Stimulated activated CD8-positive, alpha-beta memory T cell treated with anti-CD3 and anti-CD28 coated beads, Interleukin-7, amount 100 ng/mL, for 4 hours (primary cell): ENCODE measurements at places on chromosomes 3 and 15.
A peak's percentile ranks its signal among the peaks of the same experiment; 100 is the strongest.

DNA sequence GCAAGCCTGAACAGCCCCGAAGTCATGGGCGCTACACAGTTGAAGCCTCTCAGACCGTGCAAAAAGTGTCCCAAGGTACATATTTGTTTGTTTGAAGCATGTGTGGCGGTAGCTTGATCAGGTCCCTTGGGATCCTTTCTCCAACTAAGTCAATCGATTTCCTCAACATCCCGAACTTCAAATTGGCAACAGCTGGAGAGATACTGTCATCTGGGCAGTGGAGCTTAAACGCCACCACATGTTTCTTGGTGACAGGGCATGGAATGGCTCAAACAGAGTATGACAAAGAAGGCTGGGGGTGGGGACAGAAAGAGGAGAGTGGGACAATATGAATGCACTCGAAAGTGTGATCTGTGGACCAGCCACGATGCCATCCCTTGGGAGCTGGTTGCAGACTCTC lies 84.9 kb upstream of the PSMD6 start:
- DNase-seq, result no peak

DNA sequence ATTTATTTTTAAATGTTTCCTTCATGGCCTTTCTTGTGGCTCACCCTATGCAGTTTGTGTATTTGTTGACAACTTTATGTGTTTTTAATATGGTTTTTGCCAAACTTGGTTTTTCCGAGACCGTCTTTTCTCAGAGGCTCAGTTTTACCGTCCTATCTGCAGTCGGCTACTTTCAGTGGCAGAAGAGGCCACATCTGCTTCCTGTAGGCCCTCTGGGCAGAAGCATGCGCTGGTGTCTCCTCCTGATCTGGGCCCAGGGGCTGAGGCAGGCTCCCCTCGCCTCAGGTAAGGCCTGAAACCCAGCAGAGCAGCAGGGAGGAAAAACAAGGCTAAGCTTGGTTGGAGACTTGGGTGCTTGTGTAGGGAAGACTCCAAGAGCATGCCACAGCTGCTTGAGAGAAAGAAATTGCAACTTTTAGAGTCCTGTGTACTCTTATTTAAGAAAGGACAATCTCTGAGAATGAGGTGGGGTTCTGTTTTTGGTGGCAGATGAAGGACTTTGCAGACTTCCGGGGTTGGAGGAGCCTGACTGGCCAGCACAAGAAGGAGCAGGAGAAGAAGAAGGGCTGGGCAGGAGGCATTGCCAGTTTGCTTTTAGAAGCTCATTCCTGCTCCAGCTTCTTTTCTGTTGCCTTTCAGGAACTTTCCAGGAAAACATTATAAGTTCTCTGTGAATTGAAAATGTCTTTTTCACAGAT lies at the start of gene TIGIT:
Gene TIGIT (plus strand): TSS at position 191 of the 698 bp plus-strand sequence. CDS start 34 bp downstream, at position 225.
- DNase-seq, result no peak

DNA sequence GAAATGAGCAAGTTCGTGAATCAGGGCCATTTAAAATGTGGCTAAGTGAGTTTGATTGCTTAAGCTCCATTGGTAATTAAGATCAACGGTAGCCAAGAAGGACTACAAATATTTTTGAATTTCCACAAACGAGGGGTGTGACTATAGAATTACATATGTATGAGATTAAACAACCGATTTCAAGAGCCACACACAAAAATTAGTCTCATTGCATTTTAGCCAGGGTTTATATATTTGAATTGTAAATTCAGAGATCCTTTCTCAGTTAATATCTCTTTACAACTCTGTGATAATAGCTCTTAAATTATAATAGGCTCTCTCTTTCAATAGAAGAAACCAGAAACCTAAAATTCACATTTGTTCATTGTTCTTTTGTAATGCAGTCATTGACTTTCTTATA lies 325.6 kb upstream of the ICE2 start:
- DNase-seq, result no peak

DNA sequence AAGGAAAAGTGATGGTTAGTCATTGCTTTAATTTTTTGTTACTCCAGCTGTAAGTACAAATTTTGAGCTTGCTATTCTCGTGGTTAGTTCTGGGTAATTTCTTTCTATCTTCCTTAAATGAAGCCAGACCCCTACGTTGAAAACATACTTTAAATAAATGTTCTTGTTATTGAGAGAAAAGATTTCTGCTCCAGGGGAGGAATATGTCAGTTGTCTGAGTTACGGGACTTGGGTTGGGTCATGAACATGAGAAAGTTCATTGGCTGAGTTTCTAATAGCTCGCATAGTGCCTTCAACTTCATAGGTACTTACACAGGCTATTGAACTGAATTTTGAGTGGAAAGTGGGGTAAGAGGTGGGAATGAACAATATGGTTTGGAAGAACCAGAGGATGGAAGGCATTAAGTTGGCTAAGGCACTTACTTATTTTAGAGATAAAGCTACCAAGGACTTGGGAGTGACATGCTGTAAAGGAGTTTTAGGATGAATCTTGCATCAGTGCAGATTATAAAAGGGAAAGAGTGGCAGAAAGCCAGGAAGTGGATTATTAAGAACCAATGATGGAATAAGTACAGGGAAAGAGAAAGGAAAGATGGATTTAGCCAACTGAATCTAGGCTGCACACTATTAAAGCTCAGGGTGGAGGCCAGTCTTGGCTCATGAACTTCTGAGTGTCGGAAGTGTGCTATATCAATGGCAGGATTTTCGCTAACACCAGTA lies 1.4 kb downstream of the RPSA start:
- no peak for DNase-seq

DNA sequence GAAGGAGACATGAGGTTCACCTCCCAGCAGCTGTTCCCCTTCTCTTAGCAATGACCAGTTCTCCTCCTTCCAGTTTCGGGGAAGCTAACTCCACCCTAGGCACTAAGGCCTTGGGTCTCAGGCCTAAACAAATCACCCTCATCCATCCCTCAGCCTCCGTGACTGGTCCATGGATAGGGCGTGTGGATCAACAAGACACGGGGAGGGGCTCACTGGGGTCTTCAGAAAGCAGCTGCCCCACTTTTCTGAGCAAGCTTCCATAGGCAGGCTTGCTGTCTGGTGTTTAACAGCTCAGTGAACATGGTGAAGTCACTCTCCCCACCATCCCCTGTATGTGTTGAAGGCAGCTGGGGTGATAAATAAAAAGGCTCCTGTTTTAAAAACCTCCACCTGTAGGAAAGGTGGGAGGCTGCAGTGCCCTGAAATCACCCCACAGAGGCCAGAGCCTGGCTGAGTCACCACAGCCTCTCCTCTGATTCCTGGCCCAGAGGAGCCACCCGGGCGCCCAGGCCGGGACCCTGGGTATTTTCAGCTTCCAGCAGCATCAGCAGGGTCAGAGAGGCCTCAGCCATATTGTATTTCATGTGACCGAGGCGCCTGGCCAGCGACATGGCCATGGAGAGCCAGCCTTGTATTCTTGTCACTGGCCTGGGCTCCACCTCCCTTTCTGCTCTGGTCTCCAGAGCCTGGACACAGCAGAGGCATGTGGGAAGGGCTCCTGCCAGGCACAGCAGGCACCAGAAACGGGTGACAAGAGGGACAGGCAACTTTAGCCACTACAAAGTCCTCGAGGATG lies 60.3 kb upstream of the HERC1 start:
- DNase-seq, result no peak

- DNase-seq, result peak; percentile 31
Measured at GRCh38 chr3:38031022-38031994, 1.9 kb upstream of the PLCD1 start.

GRCh38 chr3:189121092-189121491 lies 50.7 kb upstream of the TPRG1 start:
- DNase-seq, result no peak

DNA sequence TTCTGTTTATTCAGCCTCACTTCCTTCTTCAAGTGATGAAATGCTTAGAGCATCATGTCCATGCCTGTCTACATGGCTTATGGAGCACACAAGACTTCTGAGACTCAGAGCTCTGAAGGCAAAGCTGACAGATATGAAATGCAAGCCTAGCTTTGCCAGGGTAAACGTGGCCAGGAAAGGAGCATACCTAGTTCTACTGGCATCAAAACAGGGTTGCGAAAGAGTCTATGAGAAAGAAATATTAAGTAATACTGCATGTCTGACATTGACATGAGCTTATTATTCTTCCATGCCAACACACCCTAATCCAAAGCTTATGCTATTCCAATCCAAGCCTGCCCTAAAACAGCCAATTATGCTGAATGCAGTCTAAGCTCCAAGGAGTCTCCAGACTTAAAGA lies 391.5 kb downstream of the ERC2 start:
- DNase-seq, result no peak

DNA sequence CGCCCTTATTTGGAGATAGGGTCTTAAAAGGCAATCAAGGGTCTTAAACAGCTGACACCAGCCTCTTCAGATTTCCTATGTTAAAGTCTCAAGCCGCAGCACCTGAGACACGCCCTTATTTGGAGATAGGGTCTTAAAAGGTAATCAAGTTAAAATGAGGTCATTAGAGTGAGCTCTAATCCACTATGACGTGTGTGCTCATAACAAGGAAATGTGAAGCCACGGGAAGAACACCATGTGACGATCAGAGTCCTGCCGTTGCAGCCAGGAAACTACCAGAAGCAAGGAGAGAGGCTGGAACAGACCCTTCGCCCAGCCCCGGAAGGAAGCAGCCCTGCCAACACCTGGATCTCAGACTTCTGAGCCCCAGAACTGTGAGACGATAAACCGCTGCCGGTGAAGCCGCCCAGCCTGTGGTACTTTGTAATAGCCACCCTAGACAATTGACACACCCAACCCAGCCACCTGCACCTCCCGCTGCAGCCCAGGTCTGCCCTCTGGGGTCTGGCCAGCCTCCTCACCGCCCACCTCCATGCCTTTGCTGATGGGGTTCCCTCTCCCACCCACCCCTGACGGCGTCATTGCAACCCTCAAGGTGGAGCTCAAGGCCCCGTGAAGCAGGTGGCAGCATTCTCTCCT lies 137.9 kb downstream of the MEGF11 start:
- no peak for DNase-seq

DNA sequence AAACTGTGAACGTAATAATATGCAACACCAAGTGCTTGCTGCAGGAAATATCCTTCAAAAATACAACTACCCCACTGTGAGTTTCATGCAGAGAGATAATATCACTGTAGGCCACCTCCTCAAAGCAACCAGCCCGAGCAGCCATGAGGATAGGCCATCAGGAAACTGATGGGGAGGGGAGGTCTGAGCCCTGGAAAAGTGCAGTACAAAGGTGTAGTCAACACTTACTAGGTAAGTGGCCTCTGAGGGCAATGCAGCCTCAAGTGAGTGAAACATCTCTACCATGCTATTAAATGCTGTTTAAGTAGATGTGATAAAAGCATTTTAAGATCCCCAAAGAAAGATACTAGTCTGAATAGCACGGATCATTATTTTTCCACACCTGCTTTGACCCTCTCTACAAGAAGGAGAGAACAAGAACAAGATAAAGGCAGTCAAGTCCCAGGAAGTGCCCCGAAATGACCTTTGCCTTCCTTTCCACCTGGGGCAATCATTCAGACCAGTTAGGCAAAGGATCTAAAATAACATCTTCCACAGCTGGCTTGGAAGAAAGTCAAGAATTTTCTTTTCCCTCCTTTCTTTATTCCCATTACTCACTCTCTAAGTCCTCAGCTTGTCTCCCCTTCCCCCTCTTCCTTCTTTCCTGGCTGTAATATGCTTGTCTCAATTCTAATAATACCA lies 62.8 kb downstream of the FMN1 start:
- DNase-seq, result no peak

DNA sequence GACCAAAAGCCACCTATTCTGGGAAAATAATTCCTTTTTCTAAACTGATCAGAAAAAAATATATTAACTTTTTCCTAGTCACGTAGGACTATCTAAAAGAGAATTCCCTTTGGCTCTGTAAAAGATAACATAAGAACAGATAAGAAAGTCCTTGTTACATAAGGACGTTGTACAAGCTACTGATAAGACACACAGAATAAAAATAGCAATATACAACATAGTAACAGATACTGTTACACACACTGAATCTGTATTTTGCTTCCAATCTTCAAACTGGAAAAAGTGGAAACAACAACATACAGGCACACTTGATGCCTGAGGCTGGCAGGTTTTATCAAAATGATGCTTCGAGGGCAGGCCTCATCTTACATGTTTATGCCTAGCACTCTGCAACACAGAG lies 59.8 kb downstream of the SNX4 start:
- no peak for DNase-seq

- DNase-seq, result peak; percentile 62
Measured at GRCh38 chr15:75647370-75648155, at the start of gene SNX33. TSS of gene SNX33 (plus strand) at chr15:75647912. CDS start at chr15:75649103, 1,191 bp downstream.

DNA sequence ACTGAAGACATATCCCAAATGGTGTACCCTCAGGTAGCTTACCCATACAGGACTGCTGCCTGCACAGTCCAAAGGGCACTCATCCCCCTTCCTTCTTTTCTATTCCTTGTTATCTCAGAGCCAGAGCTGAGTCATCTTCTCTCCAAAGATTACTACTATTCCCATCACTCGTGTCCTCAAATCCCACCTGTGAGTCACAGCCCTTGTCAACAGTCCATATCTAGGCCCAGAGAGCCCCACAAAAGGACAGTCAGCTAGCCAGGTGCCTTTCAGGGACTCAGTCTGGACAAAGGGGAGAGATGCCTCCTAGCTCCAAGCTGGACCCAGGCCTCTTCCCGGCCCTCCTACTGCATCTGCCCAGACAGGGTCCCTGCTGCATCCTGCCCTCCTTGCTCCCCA lies 11.0 kb downstream of the PARP16 start:
- DNase-seq, result no peak

GRCh38 chr15:66982816-66983215 lies 82.6 kb upstream of the SMAD3 start:
- no peak for DNase-seq

DNA sequence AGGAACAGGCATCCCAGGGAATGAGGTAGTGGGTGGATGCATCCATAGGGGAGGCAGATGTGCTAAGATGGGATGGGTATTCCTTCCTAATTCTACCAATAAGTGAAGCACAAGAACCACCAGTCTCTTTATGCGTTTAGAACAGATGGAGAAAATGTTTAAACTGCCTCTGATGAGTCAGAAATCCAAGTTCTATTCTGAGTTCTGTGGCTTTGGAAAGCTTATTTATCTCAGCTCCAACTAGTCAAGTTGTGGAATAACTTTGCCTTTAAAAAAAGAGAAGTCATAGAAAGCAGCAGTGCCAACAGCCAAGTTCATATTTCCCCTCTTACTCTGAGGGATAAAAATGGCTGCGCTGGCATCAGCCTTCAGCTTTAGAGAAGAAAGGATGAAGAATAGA lies 761.7 kb downstream of the IGSF11 start:
- no peak for DNase-seq

DNA sequence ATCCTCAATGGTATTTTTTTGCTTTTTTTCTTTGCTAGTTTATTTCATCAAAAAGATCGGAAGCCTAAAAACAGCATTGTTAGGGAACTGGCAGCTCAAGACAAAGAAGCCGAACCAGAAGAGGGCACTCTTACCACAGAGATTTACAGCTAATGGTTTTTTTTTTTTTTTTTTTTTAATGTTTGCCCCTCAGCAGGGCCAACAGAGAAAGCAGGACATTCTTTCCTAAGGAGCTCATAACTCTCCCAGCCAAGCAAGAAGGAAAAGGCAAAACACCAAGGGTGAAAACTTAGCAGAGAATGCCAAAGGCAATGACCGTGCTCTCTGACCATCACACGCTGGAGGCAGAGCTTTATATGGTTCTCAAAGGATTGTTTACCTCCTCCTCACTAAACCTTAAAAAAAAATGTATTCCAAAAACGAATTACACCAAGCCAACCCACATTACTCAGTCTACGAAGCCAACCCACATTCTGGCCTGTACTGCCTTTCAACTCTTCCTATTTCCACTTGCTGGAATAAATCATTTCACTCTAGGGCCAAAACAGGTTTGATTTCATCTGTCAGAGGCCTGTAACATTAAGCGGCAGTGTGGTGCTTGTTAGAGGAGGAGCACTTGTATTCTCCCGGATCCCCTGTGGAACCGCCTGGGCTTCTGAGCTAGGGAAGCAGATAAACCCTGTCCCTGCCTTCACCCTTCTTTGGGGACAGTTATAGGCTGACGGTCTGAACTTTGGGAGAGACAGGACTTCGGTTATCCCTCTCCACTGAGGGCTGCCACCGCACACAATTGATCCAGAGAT lies 35.6 kb upstream of the GYG1 start:
- DNase-seq, result no peak
